CD4-positive, alpha-beta T cell treated with Interleukin-21 for 1 hour (primary cell): ENCODE measurements at places on chromosomes 13 and 19.

GRCh38 chr19:40216013-40216776, 2.0 kb downstream of the TTC9B start:
- no peak for DNase-seq

DNA sequence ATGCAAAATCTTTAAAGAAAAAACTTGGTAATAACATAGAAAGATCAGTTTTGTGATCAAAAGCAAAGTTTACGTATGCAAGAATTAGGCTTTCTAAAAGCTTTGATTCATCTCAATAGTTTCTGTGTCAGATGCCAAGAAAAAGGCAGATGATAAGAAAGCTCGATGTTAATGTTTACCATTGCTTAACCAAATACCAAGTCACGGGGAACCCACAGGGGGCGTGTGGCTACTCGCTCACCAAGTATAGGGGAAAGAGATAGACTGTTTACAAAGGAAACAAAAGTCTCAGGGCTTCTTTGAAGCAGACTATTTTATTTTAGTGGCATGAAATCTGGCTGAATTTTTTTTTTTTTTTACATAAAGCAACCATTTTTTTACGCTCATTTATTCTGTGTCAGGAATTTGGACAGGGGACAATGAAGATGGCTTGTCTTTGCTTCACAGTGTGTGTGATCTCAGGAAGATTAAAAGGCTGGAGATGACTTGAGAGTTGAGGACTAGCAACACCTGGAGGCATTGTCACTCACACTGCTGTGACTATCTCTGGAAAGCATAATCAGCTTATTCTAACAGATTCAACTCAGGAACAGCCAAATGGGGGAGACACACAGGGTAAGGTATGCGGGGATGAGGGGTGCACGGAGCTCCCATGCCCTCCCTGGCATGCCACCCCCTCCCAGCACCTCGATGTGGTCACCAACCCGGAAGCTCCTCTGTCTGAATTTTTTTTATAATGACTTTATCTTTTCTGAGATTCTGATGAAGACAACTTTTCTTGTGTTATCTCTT, 24.9 kb downstream of the RCBTB1 start:
- DNase-seq: no peak

GRCh38 chr13:41458187-41458760, 924 bp downstream of the RGCC start:
- DNase-seq: peak; percentile 55

DNA sequence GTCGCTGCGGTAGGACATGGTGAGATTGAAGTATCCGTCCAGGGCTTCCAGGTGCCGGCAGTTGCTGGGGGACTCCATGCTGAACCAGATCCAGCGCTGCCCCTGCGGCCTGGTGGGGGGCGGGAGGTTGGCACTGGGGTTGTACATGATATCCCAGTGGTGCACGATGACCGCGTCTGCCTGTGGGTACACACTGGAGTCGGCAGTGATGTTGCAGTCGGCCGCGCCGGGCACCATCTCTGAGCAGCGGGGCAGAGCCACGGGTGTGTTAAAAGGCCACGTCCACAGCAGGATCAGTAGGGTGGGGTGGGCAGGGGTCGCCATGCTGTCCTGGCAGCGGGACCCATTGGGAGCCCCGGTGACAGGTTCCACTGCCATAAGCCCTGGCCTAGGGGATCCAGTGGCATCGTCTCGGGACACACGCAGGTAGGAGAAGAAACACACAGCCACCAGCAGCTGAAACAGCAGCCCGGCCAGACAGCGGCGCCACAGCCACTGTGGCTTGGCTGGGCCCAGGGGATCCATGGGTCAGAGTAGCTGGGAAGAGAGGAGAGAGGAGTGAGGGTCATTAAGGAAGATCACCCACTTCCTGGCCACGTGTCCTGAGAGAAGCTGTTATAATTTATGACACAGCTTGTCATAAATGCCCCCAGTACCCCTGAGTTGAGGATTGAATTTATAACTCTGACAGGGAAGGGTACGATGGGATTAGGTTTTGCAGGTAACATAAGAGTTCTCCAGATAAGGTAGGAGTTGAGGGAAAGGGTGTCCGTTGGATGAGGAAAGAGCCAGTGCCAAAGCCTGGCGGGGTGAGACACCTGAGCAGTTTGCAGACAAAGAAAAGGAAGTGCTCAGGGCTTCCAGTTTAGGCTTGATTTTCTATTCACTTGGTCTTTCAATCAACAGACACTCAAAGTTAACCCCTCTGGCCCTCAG, 2.9 kb downstream of the FUT5 start:
- no peak for DNase-seq

DNA sequence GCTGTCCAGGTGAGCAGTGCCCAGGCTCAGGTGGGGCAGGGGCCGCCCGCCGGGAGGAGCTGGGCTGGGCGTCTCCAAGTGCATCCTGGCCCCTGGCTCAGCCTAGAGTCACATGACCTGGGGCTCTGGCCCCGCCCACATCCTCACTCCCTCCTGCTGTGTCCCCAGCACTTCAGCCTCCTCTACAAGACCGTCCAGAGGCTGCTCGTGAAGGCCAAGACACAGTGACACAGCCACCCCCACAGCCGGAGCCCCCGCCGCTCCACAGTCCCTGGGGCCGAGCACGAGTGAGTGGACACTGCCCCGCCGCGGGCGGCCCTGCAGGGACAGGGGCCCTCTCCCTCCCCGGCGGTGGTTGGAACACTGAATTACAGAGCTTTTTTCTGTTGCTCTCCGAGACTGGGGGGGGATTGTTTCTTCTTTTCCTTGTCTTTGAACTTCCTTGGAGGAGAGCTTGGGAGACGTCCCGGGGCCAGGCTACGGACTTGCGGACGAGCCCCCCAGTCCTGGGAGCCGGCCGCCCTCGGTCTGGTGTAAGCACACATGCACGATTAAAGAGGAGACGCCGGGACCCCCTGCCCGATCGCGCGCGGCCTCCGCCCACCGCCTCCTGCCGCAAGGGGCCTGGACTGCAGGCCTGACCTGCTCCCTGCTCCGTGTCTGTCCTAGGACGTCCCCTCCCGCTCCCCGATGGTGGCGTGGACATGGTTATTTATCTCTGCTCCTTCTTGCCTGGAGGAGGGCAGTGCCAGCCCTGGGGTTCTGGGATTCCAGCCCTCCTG, 16.8 kb upstream of the CELF5 start:
- DNase-seq: no peak

DNA sequence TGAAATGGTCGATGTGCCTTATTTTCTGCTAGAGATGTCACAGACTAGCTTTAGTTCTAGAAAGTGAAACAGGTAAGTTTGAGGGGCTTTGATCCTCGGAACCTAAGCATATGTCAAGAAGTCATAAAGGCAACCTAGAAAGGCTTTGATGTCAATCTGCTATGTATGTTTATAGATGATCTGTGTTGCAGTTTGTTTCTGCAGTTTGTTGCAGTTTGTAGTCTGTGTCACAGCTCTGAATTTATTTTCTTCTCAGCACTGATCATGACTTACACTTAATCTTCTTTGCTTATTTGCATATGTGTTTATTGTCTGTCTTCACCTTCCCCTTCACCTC, 5.9 kb downstream of the LSM14A start:
- peak; percentile 34 for DNase-seq

GRCh38 chr19:3065675-3066357, 3.5 kb upstream of the TLE5 start:
- no peak for DNase-seq

DNA sequence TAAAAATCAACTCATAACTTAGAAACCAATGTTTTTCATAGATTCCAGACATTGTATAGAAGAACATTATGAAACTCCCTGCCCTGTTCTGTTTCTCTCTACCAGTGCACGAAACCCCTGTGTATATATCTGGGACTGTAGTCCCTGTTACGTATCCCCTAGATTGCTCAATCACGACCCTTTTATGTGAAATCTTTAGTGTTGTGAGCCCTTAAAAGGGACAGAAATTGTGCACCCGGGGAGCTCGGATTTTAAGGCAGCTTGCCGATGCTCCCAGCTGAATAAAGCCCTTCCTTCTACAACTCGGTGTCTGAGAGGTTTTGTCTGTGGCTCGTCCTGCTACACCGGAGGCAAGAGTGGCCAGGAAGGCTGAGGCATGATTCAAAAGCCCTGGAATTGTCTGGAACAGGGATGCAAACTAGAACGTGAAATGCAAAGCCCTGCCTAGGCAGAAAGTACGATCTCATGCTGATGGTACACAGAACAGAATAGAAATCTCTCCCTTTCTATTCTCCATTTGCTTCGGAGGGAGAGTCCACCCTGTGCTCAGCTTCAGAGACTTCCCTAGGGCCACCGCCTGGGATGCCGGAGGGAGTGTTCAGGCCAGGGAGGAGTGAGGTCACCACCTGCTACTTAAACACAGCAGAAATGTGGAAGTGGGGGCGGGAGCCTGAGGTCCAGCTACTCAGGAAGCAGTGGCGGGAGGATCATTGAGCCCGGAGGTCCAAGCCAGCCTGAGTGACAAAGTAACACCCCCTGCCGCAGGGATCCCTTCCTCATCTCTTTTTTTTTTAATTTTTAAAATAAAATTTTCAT, 758 bp upstream of the ZNF888 start:
- no peak for DNase-seq

DNA sequence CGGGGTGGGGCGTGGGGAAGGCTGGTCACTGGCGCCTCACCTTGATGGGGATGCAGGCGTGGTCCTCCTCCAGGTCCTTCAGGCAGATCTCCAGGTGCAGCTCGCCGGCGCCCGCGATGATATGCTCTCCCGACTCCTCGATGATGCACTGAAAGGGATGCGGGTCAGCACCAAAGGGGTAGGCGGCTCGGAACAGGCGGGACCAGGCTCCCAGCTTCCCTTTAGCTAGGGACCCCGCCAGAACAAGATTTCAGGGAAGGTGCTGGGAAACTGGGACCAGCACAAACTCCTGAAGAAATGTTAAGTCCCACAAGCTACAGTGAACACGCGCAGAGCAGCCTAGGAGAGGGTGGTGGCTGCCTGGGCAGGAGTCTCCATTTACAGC, 6.0 kb downstream of the EEF2 start:
- DNase-seq: no peak
